ENCODE measurements at places on chromosomes 7 and 10.

GRCh38 chr7:130231792-130232191 lies 24.1 kb downstream of the SSMEM1 start:
- no peak for DNase-seq

- no peak for DNase-seq
These were observed 110.7 kb downstream of the RAB18 start for GRCh38 chr10:27614776-27615175.

GRCh38 chr7:83494683-83495082 lies 154.3 kb downstream of the SEMA3E start:
- no peak for DNase-seq

GRCh38 chr10:30531751-30532530 lies 97.6 kb downstream of the LYZL2 start:
- DNase-seq = no peak

- DNase-seq = no peak
These were observed 57.7 kb downstream of the DNAJB6 start for GRCh38 chr7:157394246-157395191.
